ENCODE measurements at places on chromosomes 5 and 9.

DNA sequence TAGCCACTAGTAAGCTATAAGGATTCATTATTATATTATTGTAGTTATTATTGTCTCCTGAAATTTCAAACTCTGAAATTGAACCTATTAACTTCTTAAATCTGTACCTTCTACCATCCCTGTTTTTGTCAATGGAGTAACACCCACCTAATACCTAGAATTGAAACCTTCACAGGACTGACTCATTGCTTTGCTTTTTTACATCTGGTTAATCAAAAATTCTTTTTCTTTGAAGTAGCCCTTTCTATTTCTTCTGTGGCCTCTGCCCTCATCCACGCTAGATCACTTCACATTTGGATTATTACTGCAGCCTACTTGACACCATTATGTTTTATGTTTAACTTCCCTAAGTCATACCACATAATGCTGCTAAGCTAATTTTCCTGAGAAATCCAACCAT lies 35.6 kb downstream of the RBM27 start:
- no peak for DNase-seq

- peak; percentile 19 for DNase-seq
These were observed 95.3 kb downstream of the TTLL11 start for GRCh38 chr9:121997791-121998190.

DNA sequence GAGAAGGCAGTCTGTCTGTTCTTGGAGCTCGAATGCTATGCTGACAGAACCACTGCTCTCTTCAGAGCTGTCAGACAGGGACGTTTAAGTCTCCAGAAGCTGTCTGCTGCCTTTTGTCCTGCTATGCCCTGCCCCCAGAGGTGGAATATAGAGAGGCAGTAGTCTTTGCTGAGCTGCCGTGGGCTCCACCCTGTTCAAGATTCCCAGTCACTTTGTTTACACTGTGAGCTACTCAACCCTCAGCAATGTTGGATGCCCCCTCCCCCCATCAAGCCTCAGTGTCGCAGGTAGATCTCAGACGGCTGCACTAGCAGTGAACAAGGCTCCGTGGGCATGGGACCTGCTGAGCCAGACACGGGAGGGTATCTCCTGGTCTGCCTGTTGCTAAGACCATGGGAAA lies 344.2 kb downstream of the TMEM161B start:
- no peak for DNase-seq

GRCh38 chr5:122490718-122491117 lies 178.7 kb downstream of the SNCAIP start:
- DNase-seq = no peak

- peak; percentile 16 for DNase-seq
These were observed 21.4 kb upstream of the FLT4 start for GRCh38 chr5:180670586-180671359.

- DNase-seq = no peak
These were observed 547.2 kb downstream of the IRX1 start for GRCh38 chr5:4142842-4143241.

- no peak for DNase-seq
These were observed 244.7 kb downstream of the NPR3 start for GRCh38 chr5:32955814-32956213.

DNA sequence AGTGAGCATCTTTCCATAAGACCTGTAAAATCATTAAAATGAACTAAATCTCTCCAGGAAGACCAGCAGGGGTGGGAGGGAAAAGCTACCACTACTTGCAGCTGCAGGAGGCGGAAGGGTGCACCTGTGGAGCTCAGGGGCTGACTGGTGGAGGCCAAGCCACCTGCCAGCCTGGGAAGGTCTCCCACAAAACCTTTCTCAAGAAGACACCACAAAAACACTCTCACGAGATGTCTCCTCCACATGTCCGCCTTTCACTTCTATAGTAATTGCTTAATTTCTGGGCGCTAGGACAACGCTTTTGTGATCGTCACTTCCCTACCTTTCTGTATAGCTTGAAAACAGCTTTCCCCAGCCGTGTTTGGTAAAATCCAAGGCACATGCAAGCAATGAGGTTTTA lies 114.4 kb downstream of the ROR2 start:
- no peak for DNase-seq

DNA sequence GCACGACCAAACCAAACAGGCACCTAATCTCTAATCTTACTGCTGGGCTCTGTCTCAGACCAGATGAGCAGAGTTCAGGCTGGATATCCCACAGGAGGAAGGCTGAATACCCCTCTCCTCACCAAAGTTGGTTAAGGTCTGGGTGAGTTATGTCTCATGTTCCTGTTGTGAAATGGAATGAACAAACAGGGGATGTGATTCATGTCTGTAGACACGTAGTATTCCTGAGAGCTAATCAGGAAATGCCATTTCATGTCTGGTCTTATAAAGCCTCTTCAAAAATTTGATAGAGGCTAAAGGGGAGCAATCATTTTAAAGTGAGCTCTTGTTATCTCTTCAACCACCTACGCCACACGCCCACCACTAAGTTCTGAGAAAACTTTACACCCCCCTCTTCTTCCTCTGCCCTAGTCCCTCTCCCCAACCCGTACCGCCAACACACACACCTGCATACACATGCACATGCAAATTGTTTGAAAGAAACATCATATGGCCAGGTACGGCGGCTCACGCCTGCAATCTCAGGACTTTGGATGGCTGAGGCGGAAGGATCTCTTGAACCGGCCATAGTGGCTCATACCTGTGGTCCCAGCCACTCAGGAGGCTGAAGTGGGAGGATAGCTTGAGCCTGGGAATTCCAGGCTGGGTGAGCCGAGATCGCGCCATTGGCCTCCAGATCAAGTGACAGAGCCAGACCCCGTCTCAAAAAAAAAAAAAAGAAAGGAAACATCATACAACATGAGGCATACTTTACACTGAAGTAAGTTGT lies 69.8 kb upstream of the RAI14 start:
- peak; percentile 93 for DNase-seq

GRCh38 chr9:7639471-7639870 lies 160.1 kb downstream of the DMAC1 start:
- DNase-seq = no peak

GRCh38 chr5:116626945-116627679 lies 52.5 kb upstream of the SEMA6A start:
- no peak for DNase-seq

DNA sequence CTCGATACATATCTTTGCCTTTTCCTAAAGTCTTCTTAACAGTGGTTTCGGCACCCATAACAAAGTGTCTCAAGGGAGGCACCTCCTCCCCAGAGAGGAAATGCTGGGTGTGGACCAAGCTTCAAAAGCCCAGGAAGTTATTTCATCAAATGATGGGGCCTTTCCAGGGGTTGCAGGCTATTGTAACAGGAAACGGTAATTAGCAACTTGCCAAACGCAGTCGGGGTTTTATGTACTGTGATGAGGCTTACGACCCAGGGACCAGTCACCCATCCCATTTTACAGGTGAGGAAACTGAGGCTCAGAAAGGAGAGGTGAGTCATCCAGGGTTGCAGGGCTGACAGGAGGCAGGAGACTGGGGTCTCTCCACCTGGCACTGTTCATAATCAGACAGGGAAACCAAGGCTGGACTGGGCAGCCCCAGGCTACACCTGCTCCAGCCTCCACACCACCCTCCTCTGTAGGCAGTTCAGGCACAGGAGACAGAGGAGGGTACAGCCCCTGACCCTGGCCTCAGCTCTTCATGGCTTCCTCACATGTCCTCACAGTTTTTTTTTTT lies 30.0 kb upstream of the SUSD3 start:
- DNase-seq = no peak

DNA sequence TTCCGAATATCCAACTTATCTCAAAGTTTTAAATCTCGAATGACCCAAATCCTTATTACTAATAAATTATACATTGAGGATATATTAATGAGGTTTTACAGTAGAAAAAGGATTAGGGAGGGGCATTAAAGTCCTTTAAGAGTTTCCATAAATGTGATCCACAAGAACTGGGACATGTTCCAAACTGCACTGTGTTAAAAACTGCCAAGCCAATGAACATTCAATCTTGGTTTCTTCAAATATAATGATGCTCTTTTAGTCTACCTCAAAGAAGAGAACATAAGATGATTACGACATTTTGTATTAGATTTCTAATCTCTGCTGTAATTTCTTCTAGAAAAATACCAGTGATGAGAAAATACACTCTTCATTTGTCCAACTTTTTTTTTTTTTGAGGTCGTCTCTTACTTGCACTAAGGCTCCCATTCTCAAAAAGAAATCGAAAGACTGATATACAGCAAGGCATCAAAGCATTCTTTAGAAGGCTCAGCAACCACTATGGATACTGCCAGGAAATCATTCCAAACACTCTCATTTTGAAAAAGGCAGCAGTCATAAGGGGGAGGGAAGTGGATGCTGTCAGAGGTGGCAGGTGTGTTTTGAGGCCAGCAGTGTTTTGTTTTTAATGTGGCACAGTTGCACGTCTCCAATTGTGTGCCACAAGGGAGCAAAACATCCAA lies 1.7 kb downstream of the PTAR1 start:
- DNase-seq = peak; percentile 67

DNA sequence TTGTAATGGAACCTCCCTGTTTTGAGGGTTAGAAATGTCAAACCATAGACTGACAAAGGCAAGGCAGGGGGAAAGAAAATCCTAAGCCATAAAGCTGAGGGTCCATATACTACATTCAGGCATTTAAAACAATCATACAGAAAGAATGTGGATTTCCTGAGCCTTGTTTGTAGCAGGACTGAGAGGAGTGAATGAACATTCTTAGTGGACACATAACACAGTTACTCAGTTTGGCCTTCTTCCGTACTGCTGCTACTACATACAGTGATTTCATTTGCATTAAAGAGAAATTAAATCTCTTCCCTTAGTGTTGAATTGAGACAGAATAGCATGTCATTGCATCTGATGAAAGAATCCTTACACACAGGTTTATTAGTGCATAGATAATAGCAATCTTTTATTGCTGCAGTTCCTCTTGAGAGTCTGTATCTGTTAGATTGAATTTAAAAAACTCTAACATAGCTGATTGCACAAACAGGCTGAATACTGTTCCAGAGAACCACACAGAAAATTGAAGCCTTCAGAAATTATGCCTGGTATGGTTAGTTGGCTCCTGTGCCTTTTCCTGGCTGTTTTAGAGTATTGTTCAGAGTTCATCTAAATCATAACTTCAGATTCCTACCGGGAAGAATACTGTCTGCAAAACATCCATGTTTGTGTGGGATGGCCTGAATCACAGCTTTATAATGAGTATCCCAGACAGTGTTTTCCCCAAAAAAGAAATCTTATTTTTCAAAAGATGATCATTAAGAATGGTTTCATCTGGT lies 2.0 kb upstream of the MTX3 start:
- peak; percentile 12 for DNase-seq

All from fibroblast of skin of abdomen (primary cell).